ENCODE measurements at places on chromosomes 5 and 9.

DNA sequence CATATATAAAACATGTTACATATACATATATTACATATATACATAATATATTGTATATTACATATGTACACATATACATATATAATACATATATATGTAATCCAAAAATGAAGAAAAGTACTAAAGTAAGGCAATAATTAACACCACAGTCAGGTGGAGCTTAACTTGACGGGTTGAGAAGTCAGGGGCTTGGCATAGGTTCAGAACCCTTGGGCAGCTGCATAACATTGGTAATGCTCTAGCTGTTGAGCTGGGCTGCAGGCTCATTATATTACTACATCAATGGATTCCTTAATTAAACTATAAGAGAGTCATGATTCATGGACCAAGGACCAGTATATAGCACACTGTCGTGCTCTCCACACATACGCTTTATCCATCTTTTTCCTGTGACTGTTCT, 435.2 kb upstream of the ADAMTS16 start:
- no peak for DNase-seq

DNA sequence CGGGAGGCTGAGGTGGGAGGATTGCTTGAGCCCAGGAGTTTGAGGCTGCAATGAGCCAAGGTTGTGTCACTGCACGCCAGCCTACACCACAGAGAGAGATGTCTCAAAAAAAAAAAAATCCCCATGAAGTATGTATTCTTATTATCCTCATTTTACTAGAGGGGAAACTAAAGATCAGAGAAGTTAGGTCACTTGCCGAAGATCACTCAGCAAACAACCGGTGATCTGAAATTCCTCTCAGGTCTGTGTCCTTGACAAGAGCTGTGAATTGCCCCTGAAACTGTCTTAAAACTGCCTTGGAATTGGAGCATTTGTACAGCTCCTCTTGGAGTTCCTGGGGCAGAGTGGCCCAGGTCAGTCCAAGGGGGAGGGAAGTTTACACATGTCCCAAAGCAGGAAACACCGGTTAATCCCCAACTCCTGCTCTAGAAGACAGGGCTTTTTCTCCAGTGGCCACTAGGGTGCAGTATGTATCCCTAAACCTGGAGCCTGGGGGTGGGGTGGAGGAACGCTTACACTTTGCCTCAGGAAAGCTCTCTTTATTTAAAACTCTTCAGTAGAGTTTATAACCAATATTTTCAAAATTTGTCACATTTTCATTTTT, 27.6 kb downstream of the AQP7 start:
- DNase-seq = peak; percentile 79

DNA sequence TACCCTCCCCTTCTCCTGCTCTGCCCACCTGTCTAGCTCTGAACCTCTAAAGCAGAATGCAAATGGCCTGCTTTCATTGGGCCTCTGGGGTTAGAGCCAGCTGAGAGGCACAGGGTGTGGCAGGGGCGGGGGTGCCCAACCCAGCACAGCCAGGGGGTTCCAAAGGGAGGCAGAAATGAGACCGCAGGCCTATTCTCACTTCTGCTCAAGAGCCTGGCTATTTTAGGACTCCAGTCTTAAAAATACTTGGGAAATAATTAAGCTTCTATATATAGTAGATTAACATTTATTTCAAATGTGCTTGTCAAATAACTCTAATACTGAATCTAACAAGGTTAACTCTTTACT, 5.7 kb downstream of the QSOX2 start:
- peak; percentile 13 for DNase-seq

GRCh38 chr9:105858877-105859276, 164.5 kb downstream of the TMEM38B start:
- DNase-seq = no peak

GRCh38 chr5:170311511-170312300, 14.1 kb upstream of the LCP2 start:
- no peak for DNase-seq

DNA sequence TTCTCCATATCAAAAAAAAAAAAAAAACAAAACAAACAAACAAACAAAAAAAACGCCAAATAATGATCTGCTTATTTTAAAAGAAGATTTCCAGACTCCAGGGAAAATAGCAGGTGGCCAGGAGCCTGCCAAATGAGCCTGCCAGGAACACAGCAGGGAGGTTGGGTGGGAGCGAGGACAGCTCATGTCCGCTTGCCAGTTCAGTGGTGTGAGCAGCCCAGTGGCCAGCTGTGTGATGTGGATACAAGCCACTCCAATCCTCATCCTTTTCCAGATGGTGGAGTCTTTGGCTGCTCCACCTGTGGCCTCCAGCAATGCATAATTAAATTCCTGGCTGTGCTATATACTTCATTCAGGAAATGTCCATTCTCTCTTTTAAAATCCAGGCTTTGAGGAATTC, 1025.1 kb upstream of the C9orf72 start:
- DNase-seq = no peak

DNA sequence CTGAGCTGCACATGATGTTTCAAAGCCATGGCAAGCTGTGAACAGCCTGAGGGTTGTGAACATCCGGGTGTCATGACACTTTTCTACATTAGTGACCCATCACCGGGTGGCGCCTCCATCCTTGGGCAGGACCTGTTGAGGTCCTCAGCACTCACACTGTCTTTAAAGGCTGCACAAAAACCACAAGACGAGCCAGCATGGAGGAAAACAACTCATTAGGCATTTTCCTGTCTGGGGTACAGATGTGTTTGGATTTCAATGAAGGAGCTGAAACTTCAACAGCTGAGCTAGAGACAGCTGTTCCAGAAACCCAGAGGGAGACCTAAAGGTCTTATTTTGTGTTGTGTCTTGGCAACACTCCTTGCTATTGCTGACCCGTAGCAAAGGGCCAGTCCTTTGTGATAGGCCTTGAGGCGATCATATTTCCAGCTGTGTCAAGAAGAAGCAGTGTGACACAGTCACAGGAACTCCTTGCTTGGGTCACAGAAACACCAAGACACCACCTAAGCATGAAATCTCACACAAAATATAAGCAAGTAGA, 151.8 kb upstream of the VLDLR start:
- DNase-seq = peak; percentile 11

- no peak for DNase-seq
Observed at GRCh38 chr5:138602371-138603000, 27.3 kb upstream of the HSPA9 start.

DNA sequence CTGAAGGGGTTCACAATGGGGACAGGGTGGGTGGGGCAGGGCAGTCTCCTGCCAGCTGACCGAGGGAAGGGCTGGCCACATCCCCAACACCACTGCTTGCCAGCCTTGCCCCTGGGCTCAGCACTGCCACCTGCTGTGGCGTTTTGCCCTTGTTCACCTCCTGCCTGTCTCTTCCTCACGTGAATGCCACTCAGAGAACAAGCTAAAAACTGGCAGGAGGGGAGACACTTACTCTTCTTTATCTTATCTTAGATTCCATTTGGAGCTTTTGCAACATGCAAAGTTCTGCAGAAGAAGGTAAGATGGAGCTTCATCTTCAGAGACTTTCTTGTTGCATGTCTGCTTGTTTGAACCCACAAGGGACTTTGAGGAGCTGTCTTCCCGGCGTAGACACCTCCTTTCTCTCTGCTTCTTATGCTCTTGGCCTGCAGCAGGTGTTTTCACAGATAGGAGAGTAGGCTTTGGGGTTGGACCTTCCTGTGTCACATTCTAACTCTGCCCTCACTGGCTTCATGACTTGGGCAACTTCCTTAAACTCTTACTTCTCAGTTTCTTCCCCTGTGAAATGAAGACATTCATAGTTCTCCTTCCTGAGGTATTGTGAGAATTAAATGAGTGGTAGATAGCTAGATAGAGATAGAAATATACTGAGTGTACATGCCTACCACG, 4.1 kb downstream of the LRSAM1 start:
- peak; percentile 85 for DNase-seq

DNA sequence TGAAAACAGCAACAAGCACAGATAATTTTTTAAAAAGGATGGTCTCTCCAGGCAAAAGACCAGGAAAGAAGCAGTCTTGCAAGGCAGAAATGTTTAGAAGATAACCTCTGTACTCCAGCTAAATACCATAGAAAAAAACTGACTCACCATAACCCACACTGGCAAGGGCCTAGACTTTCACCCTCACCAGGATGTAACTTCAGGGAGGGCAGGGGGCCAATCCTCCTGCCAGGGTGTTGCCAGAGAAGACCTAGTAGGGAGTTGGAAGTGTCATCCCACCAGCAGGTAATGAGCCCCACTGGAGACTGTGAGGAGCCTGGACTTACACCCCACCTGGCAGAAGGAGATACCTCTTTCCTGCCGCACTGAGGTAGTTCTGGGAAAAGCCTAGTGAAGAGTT, 97.6 kb downstream of the PRELID2 start:
- DNase-seq = no peak

- peak; percentile 70 for DNase-seq
Observed at GRCh38 chr9:34124926-34125325, 1.6 kb downstream of the DCAF12 start.

DNA sequence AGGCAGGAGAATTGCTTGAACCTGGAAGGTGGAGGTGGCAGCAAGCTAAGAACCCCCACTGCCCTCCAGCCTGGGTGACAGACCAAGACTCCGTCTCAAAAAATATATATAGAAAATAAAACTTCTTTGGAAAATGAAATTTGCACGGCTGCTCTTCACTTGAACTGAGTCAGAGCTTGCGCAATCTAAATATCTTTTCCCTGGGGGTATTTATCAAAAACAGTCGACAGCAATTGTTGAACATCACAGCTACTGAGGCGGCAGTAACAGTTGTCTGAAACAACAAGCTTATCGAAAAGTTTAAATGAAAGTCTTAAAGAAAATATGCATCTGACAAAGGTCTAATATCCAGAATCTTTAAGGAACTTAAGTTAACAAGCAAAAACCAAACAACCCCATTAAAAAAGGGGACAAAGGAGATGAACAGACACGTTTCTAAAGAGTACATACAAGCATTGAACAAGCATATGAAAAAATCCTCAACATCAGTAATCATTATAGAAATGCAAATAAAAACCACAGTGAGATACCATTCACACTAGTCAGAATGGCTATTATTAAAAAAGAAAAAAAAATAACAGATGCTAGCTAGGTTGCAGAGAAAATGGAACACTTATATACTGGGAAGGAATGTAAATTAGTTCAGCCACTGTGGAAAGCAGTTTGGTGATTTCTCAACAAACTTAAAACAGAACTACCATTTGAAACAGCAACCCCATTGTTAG, 153.6 kb upstream of the CDH9 start:
- DNase-seq = no peak

GRCh38 chr9:86577420-86578333, 223.5 kb upstream of the TUT7 start:
- DNase-seq = no peak

DNA sequence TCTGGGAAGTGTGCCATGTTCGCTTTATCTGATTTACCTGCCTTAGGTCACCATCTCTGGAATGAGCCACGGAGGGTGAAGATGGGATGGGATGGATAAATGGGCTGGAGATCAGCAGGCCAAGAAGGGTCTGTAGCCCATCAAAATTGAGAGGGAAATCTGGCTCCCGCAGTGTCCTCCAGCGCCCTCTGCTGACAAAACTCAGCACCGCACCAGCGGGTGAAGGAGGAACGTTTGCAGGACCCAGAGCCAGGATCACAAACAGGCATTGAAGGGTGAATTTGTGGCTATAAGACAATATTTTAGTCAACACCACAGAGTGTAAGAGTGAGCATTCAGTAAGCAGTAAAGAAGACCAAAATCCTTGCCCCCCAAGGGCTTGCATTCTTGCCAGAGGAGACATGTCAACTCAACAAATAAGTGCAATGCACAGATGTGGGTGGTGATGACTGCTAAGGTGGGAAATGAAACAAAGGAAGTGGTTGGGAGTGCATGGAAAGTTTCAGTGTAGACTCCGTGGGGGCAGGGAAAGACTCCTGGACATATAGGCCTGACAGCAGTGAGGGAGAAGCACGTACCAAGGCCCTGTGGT, 124.4 kb downstream of the TENT4A start:
- DNase-seq = peak; percentile 10

DNA sequence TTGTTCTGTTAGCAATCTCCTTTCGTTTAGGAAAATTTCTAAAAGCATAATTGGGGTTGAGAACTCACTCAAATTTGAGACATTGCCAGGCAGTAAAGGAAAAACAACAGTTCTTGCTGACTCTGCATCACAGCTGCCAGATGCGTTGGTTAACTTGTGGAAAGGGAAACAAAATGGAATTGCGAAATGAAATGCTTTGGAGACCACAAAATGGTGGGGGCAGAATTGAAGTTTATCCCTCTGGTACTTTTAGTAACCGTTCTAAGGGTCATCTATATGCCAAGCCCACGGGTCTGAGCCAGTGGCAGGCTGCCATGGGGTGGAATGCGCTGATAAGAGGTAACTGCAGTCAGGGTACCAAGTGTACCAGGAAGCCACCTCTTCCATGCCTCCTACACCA, 28.6 kb upstream of the SELENOP start:
- DNase-seq = peak; percentile 34

DNA sequence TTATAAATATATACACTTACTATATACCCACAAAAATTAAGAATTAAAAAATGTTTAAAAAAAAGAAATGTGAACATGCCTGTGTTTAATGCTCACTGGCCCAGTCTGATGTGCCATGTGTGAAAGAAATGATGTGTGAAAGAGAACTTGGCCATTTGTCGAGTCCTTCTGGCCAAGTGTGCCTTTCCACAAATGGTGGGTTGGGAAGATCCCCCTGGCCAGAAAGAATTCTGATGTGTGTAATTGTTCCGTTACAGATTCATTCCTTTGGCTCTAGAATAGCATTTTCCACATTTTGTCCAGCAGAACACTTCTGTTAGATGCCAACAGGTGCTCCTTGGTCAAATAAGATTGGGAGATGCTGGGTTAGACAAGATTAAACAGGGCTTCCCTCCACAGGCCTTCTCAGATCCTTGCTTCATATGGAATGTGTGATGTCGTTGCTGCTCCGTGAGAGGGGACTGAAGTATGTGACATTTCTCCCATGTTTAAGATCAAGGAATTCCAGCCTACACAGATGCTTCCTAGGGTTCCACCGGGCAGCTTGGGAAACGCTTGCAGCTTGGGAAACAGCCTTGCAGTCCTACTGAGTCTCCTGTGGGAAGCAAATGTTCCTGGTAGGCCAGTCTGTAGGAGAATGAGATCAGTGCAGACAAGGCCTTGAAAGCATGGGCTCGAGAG, 32.1 kb downstream of the GDNF start:
- no peak for DNase-seq

DNA sequence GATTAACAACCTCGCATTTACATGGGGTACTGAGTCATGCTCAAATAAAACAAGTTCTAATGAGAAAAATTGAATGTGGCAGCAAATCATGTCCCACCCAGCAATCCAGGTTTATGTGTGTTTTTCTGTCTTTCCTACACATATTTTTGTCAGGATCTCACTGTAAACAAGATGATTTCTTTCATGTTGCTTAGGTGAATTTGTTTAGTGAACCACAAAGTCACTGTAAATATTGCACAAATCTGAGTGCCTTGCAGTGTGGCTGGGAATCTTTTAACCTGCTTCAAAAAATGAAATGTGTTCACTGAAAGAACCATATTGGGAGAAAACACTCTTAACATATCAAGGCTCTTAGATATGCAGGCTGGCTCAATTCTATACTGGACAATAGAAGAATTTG, 23.1 kb upstream of the ZCCHC7 start:
- no peak for DNase-seq

- no peak for DNase-seq
Observed at GRCh38 chr5:179620293-179620692, 3.2 kb downstream of the HNRNPH1 start.

GRCh38 chr9:13513716-13514444, 234.4 kb upstream of the MPDZ start:
- DNase-seq = no peak

All from inflammatory macrophage (primary cell).